ENCODE measurements at places on chromosomes 7 and 10.
A peak's percentile ranks its signal among the peaks of the same experiment; 100 is the strongest.

- DNase-seq, result no peak
Observed at GRCh38 chr7:39709029-39709428, 85.7 kb downstream of the RALA start.

DNA sequence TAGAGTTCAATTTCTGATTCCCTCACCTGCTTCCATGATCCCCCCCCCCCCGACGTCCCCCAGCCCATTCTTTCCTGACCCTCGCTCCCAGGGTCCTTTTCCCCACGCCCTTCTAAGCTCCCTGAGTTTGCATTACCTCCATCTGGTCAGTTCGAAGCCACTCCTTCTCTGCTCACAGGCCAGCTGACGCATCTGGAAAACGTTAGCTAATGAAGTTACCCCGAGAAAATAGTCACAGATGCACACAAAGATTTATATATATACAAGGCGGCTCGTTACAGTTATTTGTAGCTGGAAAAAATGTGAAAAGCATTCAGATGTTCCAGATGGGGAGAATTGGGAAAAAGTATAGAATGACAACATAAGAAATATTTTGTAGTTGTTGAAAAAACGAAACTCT lies 630.0 kb upstream of the FOXK1 start:
- DNase-seq, result no peak

- DNase-seq, result no peak
Observed at GRCh38 chr10:117689566-117689965, 147.0 kb downstream of the EMX2 start.

- no peak for DNase-seq
Observed at GRCh38 chr7:8499128-8499527, 65.7 kb downstream of the NXPH1 start.

- peak; percentile 99 for DNase-seq
Observed at GRCh38 chr7:1458683-1459511, at the start of gene MICALL2. MICALL2 (minus strand) TSS chr7:1459470; CDS start chr7:1459326, 144 bp downstream.

DNA sequence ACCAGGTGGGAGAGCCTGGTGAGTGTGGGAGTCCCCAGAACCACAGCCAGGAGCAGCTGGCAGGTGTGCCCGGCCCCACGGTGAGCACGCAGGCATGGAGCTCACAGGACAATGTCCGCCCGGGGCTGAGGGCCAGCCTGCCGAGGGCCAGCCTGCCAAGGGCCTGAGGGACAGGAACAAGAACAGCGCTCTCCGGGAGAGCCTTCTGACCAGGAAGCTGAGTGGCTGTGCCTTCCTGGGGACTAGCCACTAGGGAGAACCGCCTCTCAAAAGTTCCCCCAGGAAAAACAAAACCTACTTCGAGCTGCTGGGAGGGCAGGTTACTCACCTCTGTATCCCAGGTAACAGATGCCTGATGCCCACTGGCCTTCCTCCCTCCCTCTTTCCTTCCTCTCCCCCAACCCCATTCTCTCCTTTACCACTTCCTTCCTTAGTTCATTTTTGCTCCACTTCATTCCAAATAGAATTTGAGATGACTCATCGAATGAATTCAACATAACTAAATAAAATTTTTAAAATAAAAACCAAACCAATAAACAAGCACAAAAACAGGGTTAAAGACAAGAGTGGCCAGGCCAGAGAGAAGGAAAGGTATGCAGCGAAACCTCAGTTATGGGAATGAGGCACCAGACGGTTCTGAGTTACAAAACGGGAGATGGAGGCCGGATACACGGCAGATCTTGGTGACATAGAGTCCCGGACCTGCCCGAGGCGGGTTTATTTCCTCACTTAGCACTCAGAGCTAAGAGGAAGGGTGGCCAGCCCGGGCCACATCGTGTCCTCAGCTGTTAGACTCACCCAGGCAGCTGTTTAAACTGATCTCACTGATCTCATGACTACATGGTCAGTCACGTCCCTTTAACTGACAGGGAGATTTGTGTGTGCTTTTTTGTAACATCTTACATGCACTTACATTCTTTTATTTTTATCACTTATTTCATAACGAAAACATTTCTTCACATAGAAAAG lies 128.5 kb downstream of the TNS3 start:
- DNase-seq, result peak; percentile 93

All from hepatic stellate cell (primary cell).